Activated CD4-positive, alpha-beta T cell treated with anti-CD3 and anti-CD28 coated beads, Interleukin-2, amount 50 U/mL, for 1 hour (primary cell): ENCODE measurements at places on chromosomes 13 and 19.

DNA sequence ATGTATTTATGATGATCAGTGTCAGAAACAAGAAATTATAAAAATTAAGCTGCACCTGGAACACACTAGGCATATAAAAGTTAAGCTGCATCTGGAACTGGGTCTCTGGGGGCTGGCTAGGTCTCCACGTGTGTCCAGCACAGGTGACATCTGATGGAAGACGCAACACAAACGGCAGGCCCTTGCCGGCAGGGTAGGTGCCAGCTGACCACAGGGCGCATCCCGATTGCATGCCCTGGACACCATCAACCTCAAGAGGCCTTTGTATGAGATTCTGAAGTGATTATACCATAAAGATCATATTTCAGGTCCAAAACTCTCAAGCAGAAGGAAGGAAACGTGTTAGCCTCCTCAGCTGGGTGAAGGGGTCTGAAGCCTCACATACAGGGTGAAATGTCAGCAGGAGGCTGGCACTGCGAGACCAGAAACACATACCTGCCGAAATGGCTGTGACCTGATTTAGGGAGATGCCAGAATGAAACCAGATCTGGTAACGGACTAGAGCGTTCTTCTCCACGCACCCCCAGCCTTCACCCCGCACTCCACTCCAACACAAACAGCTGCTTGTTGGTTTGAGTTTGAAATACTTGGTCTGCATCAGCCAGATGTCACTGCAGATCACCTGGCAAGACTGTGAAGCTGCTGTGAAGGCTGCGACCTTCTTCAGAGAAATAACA is 37.3 kb downstream of the COL4A1 start:
- DNase-seq: no peak

DNA sequence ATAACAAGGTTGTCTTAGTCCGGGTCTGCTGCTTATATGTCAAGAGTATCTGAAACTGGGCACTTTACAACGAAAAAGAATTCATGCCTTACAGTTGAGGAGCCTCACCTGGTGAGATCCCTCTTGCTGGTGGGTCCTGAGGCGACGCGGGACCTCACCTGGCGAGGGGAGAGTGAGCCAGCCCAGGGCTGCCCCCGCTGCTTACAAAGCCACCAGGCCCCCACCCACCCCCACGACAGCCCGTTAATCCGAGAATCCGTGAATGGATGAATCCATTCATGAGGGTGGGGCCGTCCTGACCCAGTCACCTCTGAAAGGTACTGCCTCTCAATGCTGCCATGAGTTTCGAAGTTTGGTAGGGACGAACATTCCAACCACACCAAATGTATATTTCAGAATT is 54.0 kb upstream of the F7 start:
- no peak for DNase-seq

GRCh38 chr19:20276011-20276731 is 109.2 kb downstream of the ZNF486 start:
- no peak for DNase-seq

GRCh38 chr19:13830741-13831536 is 35.7 kb downstream of the ZSWIM4 start:
- peak; percentile 38 for DNase-seq

- no peak for DNase-seq
Observed at GRCh38 chr19:55348317-55349034, 6.0 kb downstream of the COX6B2 start.

DNA sequence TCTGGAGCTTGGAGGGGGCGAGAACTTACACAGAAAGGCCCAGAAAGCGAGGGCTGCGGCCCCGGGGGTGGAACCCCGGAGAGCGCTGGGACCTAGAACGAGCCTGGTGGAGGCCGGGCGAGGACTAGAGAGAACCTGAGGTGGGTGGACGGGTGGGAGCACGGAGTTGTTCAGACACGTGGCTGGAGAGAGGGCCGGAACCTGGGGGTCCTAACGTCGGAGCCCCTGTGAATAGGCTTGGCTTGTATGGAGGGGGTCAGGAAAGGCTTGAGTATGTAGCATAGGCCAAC is 383 bp downstream of the ZNF581 start:
- DNase-seq: no peak

DNA sequence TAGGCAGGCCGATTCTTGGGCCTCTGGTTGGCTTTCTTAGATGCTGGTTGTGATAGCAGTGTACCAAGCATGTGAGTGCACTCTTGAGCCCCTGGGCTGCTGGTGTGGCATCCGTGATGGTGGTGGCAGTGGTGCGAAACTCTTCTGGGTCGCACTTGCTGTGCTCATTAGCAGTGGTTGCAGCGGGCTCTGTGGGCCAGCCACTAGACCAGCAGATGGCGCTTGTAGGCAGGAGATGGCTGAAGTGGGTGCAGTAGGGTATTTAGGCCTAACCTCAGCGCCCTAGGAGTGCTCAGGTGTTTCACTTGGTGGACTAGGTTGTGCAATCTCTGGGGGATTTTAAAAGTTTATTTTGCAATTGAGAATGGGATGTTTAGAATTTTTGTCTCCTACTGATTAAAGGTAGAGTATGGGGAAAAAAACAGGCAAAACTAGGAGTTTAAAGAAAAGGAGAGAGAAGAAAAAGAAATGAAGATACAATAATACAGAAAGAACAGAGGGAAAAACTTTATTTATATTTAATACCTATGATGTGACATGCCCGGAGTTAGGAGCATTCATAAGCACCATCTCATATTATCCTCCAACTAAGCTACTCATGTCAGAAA is 4.3 kb upstream of the ZNF17 start:
- peak; percentile 70 for DNase-seq

DNA sequence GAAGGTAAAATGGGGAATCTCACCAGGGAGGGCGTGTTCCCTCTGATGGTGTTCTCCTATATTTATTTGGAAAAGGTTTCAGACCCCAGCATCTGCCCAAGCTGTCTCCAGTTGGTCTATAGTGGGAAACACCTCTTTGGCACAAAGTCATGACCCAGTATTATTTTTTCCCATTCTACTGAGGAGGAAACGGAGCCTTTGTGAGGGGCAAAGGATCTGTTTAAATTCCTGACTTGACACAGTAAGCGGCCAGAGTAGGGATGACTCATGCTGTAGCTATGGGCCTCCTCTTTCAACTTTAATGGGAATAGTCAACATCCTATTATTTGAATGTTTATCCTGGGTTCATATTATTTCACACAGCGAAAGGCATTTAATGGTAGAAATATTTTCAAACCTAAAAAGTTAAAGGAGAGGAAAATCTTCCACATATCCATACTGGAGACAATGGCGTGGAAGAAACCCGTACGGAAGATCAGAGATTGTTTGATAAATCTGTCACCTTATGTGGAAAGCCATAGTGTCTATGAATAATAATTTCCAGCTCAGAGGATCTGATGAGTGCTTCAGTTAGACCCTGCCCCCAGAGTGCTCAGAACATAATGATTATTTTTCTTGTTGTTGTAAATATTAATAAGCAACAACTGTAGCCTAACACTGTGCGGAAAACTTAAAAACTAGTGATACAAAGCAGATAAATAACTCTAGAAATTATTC is 126.0 kb downstream of the FOXO1 start:
- DNase-seq: no peak

DNA sequence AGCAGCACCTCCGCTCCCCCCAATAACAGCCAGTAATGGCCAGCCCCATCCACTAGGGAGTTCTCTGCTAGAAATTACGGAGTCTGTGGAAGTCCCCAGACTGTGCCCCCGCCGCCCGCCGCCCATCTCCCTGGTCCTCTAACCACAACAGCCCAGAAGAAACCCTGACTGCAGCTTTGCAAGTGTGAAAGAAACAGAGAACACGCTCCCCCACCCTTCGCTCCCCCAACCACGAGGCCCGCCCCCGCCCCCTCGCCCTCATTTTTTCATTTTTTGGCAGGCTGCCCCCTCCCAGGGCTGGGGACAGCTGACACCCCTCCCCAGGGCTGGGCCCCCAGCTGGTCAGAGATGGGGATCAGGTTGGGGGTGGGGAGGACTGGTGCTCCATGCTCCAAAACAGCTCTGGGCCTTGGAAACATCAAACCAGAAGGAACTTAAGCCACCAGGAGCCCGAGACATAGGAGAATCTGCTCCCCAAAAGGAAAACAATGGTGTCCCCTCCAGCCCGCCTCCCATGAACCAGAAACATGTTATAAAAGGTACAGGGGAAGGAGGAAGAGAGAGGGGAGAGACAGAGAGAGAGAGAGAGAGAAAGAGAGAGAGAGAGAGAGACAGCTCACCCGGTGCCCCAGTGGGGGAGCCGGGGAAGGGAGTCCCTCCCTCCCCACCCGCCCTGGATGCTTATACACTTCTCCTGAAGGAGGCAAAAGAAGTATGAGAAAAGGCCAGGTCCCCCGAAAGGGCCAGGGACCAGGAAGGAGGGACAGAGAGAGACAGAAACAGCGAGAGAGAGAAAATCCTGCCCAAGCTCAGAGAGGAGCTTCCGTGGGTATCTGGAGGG is 29.8 kb upstream of the ASF1B start:
- DNase-seq: no peak

GRCh38 chr19:43464134-43464775 is 1.2 kb downstream of the LYPD3 start:
- DNase-seq: no peak

GRCh38 chr13:100634696-100635095 is 39.9 kb downstream of the TMTC4 start:
- no peak for DNase-seq

- DNase-seq: no peak
Observed at GRCh38 chr13:43664700-43665191, 122.0 kb downstream of the ENOX1 start.
